ENCODE measurements at places on chromosomes 5 and 9.

- DNase-seq: no peak
Measured at GRCh38 chr5:53041071-53041692, 52.0 kb downstream of the ITGA2 start.

- DNase-seq: no peak
Measured at GRCh38 chr5:79474367-79475151, 39.4 kb downstream of the HOMER1 start.

- DNase-seq: no peak
Measured at GRCh38 chr5:141633871-141634561, 2.6 kb downstream of the HDAC3 start.

GRCh38 chr9:104068546-104068945, 25.6 kb upstream of the SMC2 start:
- DNase-seq: no peak

GRCh38 chr5:39714036-39714698, 289.4 kb upstream of the DAB2 start:
- no peak for DNase-seq

DNA sequence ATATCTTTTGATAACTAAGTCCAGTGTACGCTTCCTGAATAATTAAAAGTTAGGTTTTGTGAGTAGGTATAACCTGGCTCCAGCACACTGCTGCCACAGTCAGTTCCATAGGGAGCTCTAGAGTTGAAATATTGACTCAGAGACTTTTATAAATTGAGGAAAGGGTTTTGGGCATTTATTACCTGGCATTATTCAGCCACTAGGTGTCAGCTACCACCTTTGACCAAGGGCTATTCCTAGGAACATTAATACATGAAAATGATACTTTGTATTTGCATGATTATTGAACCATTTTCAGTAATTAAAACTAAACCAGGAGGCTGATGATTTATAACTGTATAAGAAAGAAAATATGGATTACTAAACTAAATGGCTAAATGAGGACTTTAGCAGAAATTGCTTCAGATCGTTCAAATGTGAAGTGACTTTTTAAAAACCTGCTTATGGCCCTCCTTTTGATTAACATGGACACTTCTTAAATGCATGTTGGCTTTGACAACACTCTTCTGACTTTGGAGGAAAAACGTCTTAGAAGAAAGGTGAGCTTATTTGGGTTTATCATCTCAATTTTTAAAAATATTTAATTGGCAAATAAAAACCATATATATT, 83.0 kb downstream of the SMC2 start:
- DNase-seq: no peak

GRCh38 chr5:179381691-179382090, 36.4 kb upstream of the ADAMTS2 start:
- DNase-seq: no peak

- no peak for DNase-seq
Measured at GRCh38 chr5:123157791-123158581, 68.9 kb downstream of the PRDM6 start.

DNA sequence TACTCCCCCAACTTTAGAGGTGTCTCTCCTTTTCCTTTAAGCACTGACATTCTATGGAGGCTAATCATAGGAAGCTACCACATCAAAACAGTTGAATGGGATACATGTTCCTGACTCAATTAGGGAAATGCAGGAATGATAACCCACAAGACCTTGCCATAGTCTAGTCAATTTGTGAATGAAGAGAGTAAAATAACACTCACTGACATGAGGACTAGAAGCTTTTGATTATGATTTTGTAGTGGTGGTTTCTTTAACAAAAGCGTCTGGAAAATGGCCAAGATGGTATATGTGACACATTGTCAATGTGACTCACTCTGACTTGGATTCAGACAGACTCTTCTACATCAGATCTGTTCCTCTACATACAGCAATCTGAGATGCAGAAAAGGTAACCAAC, 13.7 kb upstream of the PRELID2 start:
- DNase-seq: no peak

GRCh38 chr5:104146652-104147051, 584.1 kb upstream of the NUDT12 start:
- DNase-seq: no peak

- DNase-seq: no peak
Measured at GRCh38 chr5:21013237-21013636, 1025.2 kb upstream of the CDH18 start.

GRCh38 chr9:107945493-107945892, 455.9 kb upstream of the KLF4 start:
- no peak for DNase-seq

DNA sequence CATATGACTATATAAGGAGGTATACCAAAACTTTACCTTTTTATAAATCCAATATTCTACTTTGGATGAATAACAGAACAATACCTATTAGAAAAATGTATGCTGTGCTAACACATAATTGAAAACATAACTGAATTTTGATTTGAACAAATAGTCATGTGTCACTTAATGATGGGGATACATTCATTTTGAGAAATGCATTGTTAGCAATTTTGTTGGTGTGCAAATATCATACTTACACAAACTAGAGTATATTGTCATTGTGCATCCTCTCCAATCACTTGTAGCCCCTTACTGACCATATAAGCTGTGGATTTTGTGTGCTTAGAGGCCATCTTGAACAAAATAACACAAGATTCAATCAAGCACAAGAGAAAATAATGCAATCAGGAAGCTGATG, 72.3 kb upstream of the SLCO4C1 start:
- DNase-seq: no peak

DNA sequence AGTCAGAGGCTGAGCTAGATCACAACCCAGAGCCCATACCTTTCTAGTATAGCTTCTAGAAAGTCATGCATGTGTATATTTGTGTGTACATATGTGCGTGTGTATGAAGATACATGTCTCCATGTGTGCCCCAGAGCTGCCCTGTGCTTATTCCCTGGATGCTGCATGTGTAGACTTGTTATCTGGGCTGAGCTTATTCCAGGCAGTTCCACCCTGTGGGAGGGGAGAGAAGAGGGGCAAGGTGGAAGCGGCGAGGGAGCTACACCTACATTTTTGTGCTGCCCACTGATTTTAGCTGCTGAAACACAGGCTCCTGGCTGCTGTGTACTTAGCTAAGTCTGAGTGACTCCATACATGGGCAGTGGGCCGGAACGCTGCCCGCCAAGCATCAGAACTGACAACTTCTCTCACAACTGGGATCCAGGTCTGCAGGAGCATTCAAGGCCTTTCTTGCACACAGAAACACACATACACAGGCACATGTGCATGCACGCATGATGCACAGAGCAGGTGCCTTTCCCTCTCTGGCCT, 38.0 kb upstream of the XPA start:
- no peak for DNase-seq

DNA sequence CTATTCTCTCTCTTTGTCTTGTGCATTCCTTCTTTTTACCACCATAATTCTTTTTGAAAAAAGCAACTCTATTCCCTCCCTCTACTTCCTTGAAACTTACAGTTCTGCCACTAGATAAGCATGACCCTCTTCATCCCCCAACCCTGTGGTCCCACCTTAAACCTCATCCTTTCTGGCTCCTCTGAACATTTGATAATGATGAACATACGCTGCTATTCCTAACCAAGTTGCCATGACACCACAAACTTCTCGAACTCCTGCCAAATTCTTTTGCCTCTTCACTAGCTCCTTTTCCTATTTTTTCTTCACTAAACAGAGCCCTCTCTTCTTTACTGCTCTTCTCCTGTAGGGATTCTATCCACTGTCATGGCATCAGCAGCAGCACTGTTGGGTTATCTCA, 57.1 kb downstream of the MOCS2 start:
- DNase-seq: no peak

- DNase-seq: no peak
Measured at GRCh38 chr5:69261034-69261433, 26.3 kb downstream of the CDK7 start.

DNA sequence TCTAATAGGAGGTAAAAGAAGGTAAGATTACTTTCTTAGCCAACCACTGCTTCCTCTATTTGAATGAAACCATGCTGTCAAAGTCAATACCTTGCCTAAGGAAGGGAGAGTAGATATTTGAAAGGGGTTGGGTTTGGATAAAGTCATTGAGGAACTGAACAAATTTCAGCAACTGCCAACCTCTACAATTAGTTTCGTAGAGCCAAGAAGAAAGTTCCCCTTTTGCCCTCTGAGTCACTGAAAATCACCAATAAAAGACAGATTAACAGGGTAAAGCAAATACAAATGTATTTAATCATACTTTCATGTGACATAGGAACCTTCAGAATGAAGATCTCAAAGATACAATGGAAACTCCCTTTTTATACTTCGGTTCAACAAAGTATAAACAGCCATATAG, 615.7 kb downstream of the GABRG2 start:
- DNase-seq: no peak

GRCh38 chr5:114327987-114328386, 33.9 kb upstream of the KCNN2 start:
- no peak for DNase-seq

- DNase-seq: no peak
Measured at GRCh38 chr5:148910216-148910615, 83.8 kb downstream of the ADRB2 start.

DNA sequence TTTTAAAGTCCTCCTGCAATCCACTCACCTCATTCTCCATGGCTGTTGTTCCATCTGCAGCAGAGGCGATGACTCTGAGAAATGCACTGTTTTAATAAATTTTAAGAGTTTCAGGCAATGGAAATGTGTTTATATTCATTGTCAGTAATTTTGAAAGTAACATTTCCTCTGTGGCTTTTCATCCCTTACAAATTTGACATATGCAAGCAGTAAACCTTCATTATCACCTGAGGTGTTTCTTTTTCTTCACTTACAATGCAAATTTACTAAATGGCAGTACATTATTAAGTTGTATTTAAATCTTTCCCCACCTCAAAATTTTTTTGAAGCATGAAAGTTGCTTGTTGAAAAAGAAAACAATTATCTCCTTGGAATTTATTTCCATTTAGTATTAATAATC, 136.9 kb downstream of the DIRAS2 start:
- DNase-seq: no peak

DNA sequence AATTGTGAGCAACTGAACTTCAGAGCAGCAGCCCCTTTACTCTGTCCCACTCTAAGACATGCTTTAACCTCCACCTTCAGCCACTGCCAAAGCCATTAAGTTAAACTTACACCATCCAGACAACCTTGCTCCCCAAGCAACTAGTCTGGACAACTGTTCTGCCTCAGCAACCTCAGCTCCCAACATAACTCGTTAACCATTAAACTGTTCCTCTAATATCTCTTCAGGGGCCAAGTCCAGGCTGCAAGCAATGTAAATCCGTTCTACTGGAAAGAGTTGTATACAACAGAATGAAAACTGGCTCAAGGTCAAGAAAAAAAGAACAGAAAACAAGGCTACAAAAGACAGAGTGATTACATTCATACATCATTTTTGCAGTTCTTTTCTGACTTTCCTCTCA, 131.7 kb upstream of the TARS1 start:
- DNase-seq: no peak

GRCh38 chr9:77013932-77014596, 5.4 kb upstream of the FOXB2 start:
- no peak for DNase-seq

GRCh38 chr5:15966651-15967050, 212.9 kb downstream of the MARCHF11 start:
- DNase-seq: no peak

DNA sequence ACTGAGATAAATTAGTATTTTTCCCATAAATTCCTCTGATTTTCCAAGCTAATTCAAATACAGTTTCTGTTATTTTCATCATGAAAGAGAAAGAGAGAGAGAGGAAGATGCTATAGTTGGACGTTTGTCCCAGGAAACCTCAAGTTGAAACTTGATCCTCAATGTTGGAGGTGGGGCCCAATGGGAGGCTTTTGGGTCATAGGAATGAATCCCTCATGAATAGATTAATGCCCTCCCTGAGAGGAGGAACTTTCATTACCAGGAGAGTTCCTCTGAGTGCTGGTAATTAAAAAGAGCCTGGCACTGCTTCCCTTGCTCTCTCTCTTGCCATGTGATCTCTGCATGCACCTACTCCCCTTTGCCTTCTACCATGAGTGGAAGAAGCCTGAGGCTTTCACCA, 189.9 kb upstream of the SMC2 start:
- DNase-seq: no peak

GRCh38 chr5:62779010-62779422, 200.4 kb downstream of the LRRC70 start:
- no peak for DNase-seq

GRCh38 chr9:2230362-2230761, 215.2 kb downstream of the SMARCA2 start:
- no peak for DNase-seq

DNA sequence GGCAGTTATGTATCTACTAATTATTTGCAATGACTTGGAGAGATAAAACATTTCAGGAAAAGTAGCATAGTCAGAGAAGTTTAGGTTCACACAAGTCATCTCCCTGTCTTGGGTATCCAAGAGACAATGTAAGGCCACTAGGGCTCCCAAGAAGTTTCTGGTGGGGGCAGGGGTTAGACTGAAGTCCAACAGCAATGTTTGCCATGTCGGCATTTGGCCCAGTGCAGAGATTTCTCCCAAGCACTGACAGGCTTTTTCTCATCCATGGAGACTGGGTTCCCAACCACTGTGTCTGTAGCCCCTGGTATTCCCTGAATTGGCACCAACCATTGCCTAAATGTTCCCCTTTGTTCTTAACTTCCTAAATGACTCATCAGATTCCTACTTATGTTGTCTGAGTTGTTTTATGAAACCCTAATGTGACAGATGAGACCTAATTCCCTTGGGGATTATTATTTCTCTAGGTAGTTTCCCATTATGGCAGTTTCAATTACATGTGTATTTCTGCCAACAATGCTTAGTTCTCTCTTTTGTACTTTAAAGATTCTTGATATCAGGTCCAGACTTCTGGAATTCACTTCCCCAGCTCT, 103.6 kb upstream of the EGFLAM start:
- DNase-seq: no peak

GRCh38 chr5:95631991-95632675, 12.2 kb downstream of the GPR150 start:
- peak; percentile 21 for DNase-seq

DNA sequence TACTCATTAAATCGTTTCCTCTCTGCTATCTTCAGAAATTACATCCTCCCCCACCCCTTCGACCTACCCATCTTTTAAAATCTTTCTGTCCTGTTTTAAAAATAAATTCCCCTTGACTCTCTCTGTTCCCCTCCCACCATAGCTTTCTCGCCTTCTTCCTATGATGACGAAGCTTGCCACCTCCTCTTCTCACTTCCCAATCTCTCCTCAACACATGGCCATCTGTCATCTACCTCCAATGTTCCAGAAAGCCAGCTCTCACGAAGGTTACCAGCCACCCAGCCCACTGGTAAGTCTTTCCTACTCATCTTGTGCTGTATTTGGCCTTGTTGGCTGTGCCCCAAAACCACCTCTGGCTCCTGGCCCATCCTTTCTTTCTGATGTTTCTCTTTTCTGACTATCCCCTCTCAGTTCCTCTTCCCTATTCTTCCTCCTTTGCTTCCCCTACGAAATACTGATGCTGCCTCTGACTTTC, 346.3 kb downstream of the ENC1 start:
- no peak for DNase-seq

DNA sequence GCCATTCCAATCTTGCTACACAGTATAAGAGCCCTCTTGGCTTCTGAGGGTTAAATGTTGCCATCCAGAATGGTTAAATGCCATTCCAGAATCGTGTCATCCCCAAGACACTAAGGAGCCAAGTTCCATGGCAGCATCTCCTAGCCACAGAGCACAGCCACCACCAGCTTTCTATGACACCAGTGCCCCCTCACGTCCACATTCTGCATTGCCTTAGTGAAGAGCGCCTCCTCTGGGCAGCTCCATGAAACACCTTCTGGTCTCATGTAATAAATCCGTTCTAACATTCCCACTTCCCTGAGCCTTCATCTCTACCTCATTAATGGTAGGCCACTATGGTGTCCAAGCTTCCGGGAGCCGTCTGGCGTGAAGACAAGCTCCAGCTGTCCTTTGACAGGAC, 12.4 kb downstream of the CBY3 start:
- no peak for DNase-seq
